Activated naive CD4-positive, alpha-beta T cell treated with anti-CD3 and anti-CD28 coated beads, Interleukin-2, amount 10 ng/mL, durations not matched to agents 7 days and 5 days (primary cell): ENCODE measurements at places on chromosomes 2 and 18.

GRCh38 chr2:101731221-101732054, 33.9 kb downstream of the MAP4K4 start:
- DNase-seq: no peak

GRCh38 chr2:241095594-241096290, 6.3 kb downstream of the MTERF4 start:
- DNase-seq: peak; percentile 69

DNA sequence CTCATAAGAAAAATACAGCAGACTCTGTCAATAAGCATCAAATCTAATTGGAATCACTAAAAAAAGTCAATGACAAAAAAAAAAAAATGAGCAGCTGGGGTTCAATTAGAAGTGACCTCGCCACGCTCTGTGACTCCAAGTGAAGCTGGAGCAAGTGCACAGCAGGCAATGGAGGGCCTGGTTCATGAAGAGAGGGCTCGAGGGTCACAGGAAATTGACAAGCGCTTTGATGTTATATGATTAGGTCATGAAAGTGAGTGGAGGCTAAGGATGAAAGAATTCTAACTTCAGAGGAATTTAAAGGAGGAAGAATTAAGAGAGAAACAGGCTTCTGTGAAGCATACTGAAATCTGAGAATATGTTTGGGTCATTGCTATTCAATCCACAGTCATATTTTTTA, 85.4 kb upstream of the TMEM18 start:
- no peak for DNase-seq

DNA sequence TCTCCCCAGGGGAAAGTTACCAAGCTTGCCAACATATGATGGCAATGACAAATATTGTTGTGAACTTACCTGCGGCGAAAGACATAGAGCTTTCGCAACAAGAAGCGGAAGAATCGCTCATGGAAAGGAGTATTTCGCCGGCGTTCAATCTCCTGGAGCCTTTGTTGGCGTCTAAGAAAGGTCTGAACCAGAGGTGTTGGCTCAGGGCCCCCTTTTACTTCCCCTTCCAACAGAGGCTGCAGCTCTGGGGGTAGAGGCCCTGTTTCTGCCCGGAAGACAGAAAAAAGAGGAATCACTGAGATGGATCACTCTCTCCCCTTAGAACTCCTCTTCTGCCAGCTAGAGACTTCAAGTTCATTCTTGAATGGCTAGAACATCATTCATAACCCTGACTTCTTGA, 10.8 kb downstream of the GGCX start:
- DNase-seq: no peak

DNA sequence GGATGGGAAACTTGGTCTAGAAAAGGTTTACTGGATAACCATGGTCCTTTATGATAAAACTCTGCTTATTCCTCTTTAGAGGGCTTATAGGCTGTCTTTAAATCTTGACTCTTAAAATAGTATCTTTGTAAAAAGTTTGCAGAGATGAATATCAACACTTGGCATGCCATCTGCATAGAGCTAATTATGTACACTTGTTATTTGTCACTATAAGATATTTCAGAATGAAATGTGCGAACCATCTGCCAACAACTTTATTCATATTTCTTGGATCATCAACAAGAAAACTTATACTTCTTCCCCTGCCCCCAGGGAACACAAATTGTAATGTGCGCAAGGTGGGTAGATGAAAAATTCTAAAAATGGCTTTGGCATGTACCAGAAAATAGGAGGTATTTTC, 653.0 kb upstream of the CHAC2 start:
- no peak for DNase-seq

DNA sequence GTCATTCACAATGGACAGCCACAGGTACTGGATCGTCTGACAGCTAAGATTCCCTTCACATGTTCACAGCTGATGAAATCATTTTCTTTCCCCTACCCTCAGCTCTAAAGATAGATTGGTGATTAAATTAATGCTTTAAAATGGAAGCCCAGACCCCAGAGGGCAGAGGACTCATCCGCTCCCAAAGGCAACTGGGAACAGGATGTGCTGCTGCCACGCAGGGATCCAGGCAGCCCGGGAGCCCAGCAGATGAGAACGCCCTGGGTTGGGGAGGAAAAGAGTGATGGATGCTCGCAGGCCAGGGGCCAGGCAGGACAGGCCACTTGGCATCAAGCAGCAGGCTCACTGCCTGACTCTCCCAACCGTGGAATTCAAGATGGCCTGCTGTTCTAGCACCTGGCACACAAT, 41.3 kb downstream of the HDHD2 start:
- DNase-seq: no peak

- DNase-seq: no peak
Observed at GRCh38 chr18:59871711-59872362, 28.0 kb upstream of the PMAIP1 start.

- no peak for DNase-seq
Observed at GRCh38 chr2:43462866-43463641, 132.8 kb downstream of the THADA start.

- DNase-seq: no peak
Observed at GRCh38 chr18:7174344-7175095, 56.4 kb upstream of the LRRC30 start.

GRCh38 chr2:223328578-223328977, 273.6 kb downstream of the SCG2 start:
- DNase-seq: no peak

GRCh38 chr2:207200136-207200535, 34.4 kb upstream of the KLF7 start:
- no peak for DNase-seq

DNA sequence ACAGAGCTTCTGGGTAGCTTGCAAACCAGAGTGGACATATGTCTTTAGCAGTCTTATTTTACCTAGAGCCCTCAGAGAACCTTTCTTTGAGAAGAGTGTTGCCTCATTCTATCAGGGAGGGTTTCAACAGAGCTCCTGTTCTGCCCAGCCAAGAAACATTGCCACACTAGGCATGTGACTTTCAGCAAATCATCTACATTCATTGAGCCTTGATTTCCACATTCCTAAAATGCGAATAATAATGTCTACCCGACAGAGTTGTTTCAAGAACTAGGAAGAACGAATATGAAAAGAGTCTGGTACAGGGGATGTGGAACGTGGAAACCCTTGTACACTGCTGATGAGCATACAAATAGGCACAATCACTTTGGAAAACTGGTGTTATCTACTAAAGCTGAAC, 7.8 kb upstream of the PRKAG3 start:
- no peak for DNase-seq

- DNase-seq: no peak
Observed at GRCh38 chr2:73828389-73828817, 358 bp upstream of the STAMBP start.

GRCh38 chr2:208265371-208265800, 669 bp upstream of the PIKFYVE start:
- DNase-seq: peak; percentile 68

DNA sequence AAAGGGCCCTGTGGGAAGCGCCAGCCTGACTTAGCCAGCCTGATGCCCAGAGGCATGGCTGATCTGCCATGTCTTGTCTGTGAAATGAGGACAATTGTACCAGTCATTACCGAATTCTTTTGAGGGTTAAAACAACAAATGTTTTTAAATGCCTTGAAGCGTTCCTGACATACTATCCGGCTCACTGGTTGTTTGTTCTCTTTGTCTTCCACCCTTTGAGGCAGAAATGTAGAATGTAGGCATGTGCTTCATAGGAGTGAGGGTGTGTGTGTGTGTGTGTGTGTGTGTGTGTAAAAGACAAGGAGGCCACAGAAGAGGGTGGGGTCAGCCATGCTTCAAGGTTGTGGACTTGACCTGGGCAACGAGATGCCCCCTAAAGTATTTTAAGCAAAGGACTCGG, 35.5 kb downstream of the TGFBRAP1 start:
- no peak for DNase-seq

- no peak for DNase-seq
Observed at GRCh38 chr2:191041418-191042161, 27.6 kb upstream of the STAT1 start.

DNA sequence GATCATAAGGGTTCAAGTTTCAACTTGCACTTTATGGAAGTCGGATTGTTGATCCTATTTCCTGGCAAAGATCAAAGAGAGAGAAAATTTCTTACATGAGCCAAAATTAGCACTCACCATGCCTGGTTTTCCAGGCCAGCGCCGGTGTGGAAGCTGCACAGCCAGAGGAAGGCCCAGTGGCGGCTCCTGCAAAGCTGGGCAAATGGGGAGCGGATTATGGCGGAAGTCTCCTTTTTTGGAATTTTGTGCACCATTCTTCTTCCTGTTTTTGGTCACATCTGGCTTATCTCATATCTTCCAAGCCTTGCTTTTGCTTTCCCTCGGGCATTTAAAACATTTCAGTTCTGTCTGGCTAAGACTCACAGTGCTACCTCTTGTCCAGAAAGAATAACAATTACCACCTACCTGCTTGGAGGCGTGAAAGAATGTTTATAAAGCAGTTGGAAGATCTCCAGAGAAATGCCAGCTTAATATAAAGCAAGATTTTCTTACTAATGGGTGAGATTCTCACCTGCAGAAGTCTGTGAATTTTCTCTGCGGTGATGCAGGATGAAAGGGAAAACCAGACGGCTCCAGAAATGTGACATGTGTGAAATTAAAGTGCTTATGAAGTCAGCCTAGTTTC, 94.3 kb downstream of the ASAP2 start:
- no peak for DNase-seq

DNA sequence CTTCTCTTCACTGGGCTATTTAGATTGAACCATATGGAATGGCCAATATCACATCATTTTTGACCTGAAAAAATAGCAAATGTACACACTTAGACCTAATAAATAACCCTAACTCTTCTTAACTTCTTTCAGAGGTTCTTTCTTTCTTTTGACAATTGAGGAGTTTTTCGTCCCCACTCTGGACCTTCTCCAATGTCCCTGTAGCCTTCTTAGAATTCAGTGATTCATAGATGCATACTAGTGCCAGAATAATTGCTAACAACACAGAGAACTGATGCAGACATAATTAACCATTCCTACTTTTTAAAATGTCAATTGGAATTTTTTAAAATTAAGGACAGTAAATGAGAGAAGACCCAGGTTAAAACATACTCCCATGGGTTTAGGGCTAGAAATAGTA, 20.0 kb downstream of the DAPL1 start:
- no peak for DNase-seq

- no peak for DNase-seq
Observed at GRCh38 chr2:9699139-9700108, 68.6 kb upstream of the YWHAQ start.

DNA sequence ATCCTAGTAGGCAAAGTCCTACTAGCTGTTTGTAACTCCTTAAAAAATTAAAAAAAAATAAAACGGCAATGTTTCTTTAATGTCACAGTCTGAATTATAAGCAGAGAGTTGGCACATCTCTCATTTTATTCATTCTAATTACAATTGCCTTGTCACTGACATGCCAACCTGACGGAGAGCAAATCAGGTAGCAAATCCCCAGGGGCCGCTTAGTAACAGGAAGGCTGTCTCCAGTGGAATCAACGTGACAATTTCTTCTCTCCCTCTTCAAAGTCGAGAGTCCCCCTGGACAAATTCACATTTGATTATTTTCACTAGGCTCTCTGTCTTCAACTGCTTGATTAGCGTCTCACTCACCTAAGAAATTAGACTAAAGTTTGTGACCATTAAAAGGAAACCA, 1598.9 kb upstream of the PIK3C3 start:
- no peak for DNase-seq

- no peak for DNase-seq
Observed at GRCh38 chr2:44075541-44075940, 79.8 kb upstream of the LRPPRC start.

- no peak for DNase-seq
Observed at GRCh38 chr2:9191041-9191481, 15.6 kb upstream of the ASAP2 start.

DNA sequence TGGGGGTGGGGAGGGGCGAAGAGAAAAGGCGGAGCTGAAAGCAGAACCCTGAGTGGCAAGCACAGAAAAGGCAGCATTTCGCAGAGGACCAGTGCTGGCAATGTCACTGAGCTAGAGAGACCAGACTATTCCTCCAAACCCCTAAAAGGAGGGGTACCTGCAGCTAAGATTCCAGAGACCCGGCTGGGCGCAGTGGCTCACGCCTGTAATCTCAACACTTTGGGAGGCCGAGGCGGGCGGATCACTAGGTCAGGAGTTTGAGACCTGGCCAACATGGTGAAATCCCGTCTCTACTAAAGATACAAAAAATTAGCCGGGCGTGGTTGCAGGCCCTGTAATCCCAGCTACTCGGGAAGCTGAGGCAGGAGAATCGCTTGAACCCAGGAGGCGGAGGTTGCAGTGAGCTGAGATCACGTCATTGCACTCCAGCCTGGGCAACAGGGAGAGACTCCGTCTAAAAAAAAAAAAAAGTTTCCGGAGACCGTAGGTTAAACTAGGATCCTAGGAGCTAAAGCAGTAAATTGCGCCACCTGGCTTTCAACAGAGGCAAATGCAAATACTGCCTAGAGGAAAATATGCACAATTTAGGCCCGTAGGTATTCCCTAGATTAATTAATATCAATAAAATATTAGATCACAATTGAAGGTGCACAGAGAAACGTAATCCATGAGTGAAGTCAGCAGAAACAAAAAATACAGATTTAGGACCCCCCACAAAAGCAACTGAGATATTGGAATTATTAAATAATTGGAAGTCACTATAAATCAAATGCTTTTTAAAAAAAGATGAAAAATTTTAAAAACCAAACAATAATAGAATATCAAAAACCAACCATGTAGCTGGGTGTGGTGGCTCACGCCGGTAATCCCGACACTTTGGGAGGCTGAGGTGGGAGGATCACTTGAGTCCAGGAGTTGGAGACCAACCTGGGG, 4.9 kb downstream of the UCN start:
- peak; percentile 60 for DNase-seq

DNA sequence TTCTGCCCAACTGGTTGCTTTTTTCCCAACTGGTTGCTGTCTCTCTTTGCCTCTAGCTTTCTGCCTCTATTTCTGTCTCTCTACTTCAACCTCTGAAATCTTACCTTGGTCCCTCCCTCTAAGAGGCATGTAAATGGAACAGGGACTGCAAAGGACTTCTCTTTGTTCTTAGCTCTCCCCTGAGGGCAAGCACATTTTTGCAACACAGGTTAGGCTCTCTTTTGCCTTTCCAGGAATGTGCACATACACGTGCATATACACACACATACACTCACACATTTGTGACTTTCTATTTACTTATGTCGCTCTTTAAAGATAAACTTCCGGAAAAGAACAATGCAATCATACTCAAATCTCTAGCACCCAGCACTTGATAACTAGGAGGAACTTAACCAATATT, 262.6 kb upstream of the DDX18 start:
- DNase-seq: no peak

GRCh38 chr18:21218862-21219261, 23.2 kb upstream of the GREB1L start:
- no peak for DNase-seq

GRCh38 chr2:237864940-237865622, 5.7 kb downstream of the RAMP1 start:
- DNase-seq: no peak

GRCh38 chr18:49846718-49847470, 33.6 kb upstream of the ACAA2 start:
- DNase-seq: no peak

DNA sequence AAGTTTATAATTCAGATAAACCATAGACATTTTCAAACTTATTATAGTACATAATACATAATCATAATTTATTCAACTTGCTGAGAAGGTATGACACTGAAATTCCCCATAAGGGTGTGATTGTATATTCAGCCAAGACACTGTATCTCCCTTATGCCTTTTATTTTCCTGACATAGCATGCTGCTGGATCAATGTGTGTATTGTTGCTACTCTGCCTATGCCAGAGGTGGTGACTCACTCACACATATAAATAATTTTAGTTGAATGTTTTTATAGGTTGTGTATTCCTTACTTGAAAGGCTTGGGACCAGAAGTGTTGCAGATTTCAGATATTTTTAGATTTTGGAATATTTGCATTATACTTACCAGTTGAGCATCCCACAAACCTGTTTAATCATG, 86.8 kb downstream of the VRK2 start:
- no peak for DNase-seq
